ENCODE measurements at places on chromosomes 7 and 10. TPM values are rescaled to one million over a fixed set of nuclear protein-coding genes. Genes with fewer than 3 reads are reported as not detected.
A peak's percentile ranks its signal among the peaks of the same experiment; 100 is the strongest.

The SEMA3C gene
- 298 TPM for total RNA-seq

- DNase-seq = no peak
Measured at GRCh38 chr7:9082203-9082602, 648.8 kb downstream of the NXPH1 start.

GRCh38 chr10:4947039-4947634 is 16.1 kb upstream of the AKR1C1 start:
- DNase-seq = no peak

The TSPAN33 gene
- total RNA-seq = 3.0 TPM

The SFRP5 gene
- 24.6 TPM for total RNA-seq

- no peak for DNase-seq
Measured at GRCh38 chr7:135352285-135352684, 118.6 kb downstream of the STRA8 start.

The PANK1 gene
- total RNA-seq = 1.6 TPM

GRCh38 chr7:44057849-44058758 is 7.3 kb downstream of the PGAM2 start:
- peak; percentile 52 for DNase-seq

- no peak for DNase-seq
Measured at GRCh38 chr7:6725003-6725402, 18.3 kb upstream of the ZNF12 start.

GRCh38 chr7:38927751-38928150 is 18.8 kb upstream of the VPS41 start:
- DNase-seq = no peak

The PTPN20 gene
- total RNA-seq = 3.0 TPM

DNA sequence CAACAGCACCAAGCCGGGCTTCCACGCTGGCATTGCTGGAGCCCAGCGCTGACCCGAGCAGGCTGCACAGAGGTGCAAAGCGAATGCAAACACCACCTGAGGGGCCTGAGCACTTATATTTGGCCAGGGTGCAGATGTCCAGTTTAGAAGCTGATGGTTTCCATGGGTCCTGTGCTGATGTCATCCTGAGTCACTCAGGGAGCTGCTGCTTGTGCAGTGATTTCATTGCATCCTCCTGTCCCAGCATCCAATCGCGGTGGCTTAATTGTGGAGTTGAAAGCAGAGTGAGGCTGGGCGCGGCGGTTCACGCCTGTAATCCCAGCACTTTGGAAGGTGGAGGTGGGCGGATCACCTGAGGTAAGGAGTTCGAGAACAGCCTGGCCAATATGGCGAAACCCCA is 410.2 kb upstream of the KLF6 start:
- DNase-seq = no peak

GRCh38 chr7:158415316-158415715 is 172.3 kb downstream of the PTPRN2 start:
- no peak for DNase-seq

The MUC12 gene
- total RNA-seq = 1.4 TPM

GRCh38 chr7:21939858-21940372 is 5.8 kb downstream of the CDCA7L start:
- DNase-seq = no peak

DNA sequence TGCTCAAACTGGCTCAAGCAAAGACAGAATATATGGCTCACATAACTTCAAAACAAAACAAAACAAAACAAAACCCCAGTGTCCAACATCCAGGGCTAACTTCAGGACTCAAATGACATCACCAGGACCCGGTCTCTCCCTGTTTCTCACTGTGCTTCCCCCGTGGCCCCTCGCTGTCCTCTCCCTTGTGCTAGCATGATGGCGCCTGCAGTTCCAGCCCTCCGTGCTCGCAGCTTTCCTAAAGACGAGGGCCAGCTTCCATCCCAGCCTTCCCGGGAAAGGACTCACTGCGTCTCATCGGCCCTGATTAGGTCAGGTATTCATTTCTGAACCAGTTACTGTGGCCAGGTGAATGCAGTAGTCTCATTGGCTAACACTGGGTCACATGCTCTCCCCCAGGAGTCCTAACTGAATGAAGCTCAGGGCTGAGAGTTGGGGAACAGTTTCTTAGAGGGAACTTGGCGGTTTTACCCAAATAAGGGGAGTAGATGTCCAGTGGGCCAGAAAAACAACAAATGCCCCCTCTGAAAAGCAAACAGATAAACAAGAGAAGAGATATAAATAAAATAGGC is 33.0 kb upstream of the CTBP2 start:
- no peak for DNase-seq

The ECHDC3 gene
- total RNA-seq = 13.8 TPM

DNA sequence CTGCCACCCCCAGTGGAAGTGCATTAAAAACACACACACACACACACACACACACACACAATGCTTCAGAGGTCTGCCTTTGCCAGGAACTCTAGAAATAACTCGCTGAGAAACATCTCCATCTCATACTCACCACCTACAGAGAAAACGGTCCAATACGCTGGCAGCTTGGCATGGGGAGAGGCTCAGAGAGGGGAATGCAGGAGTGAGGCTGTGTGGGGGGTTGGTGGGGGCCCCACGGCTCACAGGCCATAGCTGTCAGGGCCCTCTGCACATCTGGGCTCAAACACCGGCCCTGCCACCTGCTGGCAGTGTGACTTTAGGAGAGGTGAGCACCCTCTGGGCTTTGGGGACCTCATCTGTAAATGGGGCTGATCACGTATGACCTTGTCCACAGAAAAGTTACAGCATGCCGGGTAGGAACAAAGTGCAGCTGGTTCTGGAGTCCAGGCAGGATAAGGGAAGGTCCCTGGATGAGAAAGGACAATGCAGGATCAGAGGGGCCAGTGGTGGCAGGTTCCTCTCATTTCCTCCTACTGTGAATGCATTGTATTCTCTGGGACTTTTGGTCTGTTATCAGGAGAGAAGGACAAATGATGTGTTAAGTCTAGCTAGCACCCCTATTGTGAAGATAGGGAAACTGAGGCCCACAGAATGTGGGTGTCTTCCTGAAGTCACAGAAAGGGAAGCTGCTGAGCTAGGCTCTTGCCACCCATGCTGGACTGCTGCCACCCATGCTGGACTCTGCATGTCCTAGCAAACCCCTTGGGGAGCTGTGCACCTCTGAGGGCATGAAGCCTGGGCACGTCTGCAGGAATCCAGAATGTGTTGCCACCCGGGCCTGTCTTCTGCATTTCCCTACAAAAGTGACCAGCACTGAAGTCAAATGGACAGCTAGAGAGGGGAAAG is 404.6 kb downstream of the RPS24 start:
- peak; percentile 63 for DNase-seq

DNA sequence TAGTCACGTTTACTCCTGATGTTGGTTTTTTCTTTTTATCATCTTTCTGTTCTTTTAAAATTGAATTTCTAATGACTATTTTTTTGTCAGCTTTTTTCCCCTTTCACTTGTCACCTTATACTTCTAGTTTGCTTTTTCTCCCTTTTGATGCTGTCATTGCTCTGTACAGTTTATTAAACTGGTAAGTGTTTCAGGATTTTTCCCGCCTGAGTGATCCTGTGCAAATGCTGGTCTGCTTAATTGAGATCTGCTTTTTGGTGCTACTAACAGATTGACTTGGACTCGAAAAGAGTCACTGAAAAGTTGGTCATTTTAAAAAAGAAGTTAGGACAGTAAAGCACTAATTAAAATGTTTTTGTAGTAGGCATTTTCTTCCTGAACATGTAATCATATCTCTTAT is 95.2 kb downstream of the PHTF2 start:
- DNase-seq = no peak

The HYAL4 gene
- not detected for total RNA-seq

The ADAM22 gene
- total RNA-seq = 1.7 TPM

The NDUFB8 gene
- 298 TPM for total RNA-seq

- DNase-seq = no peak
Measured at GRCh38 chr7:28068811-28069216, 111.8 kb downstream of the JAZF1 start.

DNA sequence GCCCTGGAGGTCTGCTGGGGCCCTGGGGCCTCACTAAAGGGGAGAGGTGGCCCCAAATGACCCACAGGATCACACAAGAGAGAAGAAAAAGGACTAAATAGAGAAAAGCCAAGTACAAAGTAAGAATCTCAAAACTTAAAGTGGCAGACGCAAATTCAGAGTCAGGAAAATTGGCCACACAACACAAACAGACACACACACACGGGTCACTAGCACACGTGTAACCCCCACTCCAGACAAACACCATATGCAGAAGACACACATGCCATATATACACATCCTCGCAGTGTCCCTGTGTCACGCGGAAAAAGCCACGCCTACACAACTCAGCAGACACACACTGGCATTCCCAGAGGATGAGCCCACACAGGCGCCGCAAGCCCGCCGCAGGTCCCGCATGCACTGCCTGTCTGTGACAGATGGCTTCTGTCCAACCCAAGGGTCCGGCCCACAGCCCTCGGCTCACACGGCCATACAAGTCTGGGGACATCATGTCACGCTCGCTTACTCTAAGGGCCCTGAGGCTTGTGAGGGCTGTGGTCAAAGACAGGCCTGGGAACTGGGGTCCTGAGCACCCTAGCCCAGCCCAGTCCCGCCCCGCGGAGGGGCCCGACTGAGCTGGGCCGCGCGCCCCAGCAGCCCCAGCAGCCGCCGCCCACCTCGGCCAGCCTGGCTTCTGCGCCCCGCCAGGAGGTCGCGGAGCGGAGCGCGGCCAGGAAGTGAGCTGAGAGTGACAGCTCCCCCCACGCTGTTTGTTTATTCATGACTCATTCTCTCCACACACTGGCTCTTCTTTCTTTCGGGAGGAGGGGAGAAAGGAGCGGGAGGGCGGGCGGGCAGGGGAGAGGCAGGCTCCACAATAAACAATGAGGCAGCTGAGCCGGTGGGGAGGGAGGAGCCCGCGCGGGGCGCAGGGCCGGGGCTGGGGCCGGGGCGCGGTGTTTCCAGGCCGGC is 95.5 kb upstream of the ZMIZ1 start:
- DNase-seq = peak; percentile 91

The ARHGAP22 gene
- total RNA-seq = 1.3 TPM

The EPO gene
- total RNA-seq = not detected

DNA sequence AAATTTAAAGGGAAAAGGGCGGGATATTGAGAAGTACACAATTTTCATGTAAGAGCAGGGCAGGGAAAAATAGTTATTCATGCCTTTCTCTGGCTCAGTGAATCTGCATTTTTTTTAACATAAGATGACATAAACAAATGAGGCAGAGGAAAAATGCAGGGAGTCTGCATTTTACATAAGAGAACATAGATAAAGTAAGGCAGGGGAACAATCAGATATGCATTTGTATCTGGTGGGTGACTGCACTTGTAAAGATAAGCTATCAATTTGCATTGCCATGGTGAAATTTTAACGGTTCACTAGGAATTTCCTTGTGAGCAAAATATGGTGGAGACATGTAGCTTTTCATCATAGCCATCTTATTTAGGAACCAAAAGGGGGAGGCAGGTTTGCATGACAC is 33.5 kb downstream of the ALOX5 start:
- no peak for DNase-seq

The PLEKHS1 gene
- not detected for total RNA-seq

DNA sequence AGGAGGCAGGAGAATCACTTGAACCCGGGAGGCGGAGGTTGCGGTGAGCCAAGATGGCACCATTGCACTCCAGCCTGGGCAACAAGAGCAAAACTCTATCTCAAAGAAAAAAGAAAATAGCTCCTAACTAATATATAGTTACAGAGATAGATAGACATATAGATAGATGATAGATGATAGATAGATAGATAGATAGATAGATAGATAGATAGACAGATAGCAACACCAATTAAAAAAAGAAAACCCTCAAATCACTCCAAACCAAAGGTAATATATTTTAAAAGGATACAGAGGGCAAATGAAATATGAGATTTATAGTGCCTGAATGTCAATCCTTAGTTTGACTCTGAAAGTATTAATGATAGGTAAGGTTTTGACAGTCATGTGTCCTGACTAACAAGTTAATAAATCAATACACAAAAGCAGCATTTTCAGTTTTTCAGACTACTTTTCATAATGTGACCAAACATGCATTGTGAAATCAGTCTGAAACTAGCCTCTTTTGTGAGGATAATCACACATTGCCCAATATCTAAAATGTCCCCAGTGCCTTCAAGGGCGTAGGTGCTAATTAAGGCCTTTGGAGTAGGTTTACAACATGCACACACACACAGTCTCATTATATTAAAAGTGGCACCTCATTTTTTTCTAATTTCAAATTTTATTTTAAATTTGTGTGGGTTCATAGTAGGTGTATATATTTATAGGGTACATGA is 61.2 kb downstream of the BPGM start:
- DNase-seq = no peak

GRCh38 chr10:78579995-78580394 is 488.8 kb upstream of the ZMIZ1 start:
- DNase-seq = peak; percentile 89

The SVIL gene
- 669 TPM for total RNA-seq

The ELOVL3 gene
- not detected for total RNA-seq

DNA sequence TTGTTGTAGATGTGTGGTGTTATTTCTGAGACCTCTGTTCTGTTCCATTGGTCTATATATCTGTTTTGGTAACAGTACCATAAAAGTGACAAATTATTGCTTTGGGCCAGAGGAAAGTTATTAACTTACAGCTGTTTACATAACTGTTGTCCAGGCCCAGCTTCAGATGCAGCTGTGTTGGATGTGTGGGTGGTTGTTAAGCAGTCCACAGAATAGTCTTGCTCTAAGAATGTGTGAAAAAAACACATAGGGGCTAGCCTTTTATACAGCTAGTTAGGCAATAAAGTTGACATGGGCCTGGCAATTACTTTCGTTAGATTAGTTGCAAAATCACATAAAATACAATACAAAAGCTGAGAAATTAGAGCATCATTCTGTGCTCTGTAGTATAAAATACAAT is 31.9 kb downstream of the DLD start:
- no peak for DNase-seq

- DNase-seq = no peak
Measured at GRCh38 chr10:96840841-96841518, 8.9 kb downstream of the LCOR start.

The LRRD1 gene
- not detected for total RNA-seq

DNA sequence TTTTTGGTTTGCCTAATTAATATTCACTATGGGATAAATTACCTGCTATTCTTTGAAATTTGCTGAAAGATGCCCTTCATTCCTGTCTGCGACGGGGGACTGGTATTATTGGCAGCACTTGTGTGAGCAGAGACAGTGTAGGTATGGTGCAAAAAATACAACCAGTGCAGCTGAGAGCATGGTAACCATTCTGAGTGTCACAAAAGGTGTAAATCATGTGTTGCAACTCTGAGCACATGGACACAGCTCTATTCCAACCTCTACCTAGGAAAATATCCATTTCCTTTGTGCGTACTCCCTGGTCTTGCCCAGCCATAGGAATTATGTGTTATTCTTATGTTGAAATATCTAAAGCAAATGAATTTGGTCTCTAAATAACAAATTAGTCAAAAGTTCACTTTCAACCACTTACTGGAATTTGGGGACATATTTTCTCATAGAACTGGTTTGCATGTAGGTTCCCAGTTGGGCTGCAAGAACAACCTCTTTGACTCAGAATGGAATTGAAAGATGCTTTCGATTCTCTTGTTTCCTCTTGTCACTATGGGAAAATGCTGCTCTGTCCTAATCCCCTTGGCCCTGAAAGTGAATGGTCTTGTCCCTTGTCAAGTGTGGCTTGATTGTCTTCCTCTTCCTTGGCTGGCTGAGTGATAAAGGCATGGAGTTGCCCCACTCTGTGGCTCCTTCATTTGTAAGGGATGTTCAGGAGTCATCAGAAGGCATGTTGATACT is 57.0 kb downstream of the CELF2 start:
- DNase-seq = no peak

The JAKMIP3 gene
- 3.0 TPM for total RNA-seq

The PKD2L1 gene
- not detected for total RNA-seq

GRCh38 chr7:5838761-5839500 is 41.7 kb upstream of the OCM start:
- no peak for DNase-seq

- no peak for DNase-seq
Measured at GRCh38 chr10:62244785-62245467, 23.7 kb downstream of the RTKN2 start.
